ENCODE measurements at places on chromosomes 16 and 17. TPM values are rescaled to one million over a fixed set of nuclear protein-coding genes. Genes with fewer than 3 reads are reported as not detected.

GRCh38 chr17:34521955-34522354 is 57.4 kb upstream of the TMEM132E start:
- DNase-seq: no peak

GRCh38 chr17:49624896-49625295 is 49.2 kb downstream of the NXPH3 start:
- no peak for DNase-seq

DNA sequence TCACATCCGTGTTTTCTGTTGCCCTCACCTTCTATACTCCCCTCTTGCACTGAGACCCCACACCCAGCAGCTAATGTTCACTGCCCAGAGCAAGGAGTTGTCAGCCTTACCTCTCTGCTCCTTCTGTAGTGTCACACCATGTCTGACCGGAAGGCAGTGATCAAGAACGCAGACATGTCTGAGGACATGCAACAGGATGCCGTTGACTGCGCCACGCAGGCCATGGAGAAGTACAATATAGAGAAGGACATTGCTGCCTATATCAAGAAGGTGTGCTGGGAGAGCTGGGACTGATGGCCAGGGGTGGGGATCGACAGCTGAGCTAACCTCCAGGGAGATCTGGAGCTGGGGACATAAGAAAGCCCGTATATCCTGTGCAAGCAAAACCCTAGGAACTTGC is 3.7 kb downstream of the DYNLL2 start:
- no peak for DNase-seq

- no peak for DNase-seq
Observed at GRCh38 chr17:28154214-28154613, 111.7 kb downstream of the NLK start.

DNA sequence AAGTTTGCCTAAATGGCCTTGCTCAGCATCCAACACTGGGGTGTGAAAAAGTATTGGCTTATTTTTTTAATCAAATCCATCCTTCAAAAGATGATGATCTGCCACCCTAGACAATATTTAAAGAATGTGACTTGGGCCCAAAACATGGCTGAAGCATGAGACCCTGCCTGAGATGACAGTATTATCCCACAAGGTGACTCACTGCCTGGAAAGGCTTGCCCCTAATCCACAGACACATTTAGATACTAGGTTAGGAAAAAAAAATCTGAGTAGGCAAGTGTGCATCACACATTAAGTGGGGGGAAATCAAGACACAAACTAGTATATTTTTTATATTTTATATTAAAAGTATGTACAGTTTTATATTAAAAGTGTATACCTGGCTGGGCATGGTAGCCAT is 38.4 kb downstream of the TOM1L2 start:
- no peak for DNase-seq

- DNase-seq: no peak
Observed at GRCh38 chr17:61761827-61762226, 101.5 kb downstream of the BRIP1 start.

GRCh38 chr16:20940871-20941635 is 40.5 kb downstream of the LYRM1 start:
- DNase-seq: no peak

GRCh38 chr16:473046-474043 is 47.9 kb downstream of the RAB11FIP3 start:
- DNase-seq: no peak

DNA sequence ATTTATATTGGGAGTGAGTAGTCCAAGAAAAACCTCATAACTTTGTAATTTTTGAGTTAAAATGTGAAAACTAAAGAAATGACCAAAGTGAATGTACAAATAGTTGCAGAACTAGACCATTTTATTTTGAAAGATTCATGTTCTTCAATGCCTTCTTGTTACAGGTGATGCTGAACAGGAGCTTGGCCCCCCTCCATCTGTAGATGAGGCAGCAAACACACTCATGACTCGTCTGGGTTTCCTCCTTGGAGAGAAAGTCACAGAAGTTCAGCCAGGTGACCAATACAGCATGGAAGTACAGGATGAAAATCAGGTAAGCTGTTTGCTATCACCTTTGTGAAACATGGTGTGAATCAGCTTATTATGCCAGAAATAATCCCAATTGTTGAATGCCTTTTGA is 227.8 kb downstream of the TANC2 start:
- DNase-seq: no peak

DNA sequence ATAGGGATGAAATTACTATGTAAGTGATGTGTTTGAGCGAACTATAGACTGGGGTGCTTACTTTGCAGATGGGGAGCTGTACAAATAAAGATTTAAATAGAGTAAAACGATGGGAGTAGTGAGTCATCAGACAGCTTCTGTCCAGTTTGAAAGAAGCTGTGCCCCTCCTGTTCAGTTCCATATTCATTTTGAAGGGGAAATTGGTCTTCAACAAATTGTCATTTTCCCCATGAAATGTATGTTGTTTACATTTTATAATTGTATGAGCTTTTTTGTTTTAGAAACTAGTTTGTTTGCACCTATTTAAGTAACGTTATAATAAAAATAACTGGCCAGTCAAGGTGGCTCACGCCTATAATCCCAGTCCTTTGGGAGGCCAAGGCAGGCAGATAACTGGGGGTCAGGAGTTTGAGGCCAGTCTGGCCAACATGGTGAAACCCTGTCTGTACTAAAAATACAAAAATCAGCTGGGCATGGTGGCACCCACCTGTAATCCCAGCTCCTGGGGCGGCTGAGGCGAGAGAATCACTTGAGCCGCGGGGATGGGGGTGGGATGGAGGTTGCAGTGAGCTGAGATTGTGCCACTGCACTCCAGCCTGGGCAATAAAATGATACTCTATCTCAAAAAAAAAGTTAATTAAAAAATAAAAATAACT is 20.2 kb downstream of the SEC14L1 start:
- DNase-seq: no peak

DNA sequence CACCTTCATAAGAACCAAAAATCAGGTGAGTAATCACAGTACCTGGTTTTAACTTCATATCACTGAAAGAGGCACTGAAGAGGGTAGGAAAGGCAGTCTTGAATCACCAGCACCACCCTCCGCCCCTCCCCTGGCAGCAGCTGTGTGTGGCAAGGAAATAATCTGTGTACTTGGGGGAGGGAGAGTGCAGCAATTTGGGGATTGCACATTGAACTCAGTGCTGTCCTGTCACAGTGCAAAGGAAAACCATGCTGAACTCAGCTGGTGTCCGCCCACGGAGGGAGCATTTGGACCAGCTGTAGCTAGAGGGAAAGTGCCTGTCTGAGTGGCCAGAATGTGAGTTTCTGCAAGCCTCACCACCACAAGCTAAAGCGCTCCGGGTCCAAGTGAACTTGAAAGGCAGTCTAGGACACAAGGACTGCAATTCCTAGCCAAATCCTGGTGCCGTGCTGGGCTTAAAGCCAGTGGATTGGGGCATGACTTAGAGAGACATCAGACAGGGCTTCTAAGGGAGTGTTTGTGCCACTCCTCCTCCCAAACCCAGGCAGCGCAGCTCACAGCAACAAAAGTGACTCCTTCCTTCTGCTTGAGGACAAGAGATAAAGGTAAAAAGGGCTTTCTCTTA is 39.7 kb upstream of the ALDH3A1 start:
- no peak for DNase-seq

DNA sequence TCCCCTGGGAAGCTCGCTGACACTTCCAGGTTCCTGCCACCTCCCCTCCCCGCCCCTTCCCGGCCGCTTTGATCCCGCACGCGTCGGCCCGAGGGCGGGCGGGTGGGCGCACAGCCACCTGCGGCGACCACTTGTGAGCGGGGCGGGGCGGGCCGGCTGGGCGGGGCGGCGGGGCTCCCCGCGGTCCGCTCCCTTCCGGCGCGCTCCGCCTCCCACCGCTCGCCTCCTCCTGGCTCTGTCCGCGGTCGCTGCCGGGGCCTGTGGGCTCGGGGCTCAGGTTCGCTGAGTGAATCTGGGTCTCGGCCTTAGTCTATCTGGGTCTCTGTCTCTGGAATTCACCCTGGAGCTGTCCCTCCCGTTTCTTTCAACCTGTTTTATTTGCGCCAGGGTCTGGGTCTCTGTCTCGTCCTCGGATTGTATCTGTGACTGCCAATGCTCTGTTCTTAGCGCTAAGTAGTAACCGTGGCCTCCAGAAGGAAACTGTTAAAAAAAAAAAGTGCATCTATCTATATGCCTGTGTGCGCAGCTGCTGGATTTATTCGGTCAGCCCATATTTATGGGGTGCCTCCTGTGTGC is 2.7 kb upstream of the HES7 start:
- peak; percentile 56 for DNase-seq

DNA sequence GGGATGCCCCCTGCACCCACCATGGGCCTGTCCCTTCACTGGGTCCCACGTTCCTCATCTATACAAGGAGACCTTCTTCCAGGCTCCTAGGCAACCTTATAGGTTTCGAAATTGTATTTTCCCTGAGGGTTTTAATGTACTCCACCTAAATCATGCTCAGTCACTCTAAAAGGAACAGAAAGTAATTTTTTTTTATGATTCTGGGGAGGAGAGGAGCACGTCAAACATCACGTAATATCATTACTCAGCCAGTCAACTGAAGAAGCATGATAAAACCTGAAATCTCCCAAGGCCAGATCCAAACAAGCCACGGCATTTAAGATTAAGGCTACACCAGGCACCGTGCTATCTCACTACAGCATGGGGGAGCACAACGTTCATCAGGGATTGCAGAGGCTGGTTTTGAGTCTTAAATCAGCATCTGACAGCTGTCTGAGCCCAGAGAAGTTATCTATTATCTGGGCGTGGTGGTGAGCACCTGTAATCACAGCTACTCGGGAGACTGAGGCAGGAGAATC is 3.9 kb upstream of the TMEM114 start:
- no peak for DNase-seq

DNA sequence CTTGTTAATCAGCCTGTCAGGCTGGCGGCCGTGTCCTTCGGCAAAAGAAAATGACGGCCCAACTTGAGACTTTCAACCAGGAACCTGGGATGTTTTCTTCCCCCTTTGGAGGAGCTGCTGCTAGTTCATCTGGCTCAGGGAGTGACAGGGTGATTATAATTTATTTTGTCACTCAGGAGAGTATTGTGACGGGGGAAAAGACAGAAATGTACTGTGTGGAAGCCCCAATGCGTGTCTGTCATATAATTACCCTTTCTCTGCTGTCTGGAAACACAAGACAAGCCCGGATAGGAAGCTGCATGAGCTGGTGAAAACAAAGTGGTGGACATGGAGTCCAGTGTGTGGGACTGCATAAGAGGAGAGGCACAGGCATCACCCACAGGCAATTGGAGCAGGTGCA is 326.2 kb upstream of the HSBP1 start:
- no peak for DNase-seq

- peak; percentile 78 for DNase-seq
Observed at GRCh38 chr17:3827124-3827773, 18.8 kb downstream of the NCBP3 start.

- no peak for DNase-seq
Observed at GRCh38 chr17:2177235-2177811, 122.4 kb downstream of the HIC1 start.

DNA sequence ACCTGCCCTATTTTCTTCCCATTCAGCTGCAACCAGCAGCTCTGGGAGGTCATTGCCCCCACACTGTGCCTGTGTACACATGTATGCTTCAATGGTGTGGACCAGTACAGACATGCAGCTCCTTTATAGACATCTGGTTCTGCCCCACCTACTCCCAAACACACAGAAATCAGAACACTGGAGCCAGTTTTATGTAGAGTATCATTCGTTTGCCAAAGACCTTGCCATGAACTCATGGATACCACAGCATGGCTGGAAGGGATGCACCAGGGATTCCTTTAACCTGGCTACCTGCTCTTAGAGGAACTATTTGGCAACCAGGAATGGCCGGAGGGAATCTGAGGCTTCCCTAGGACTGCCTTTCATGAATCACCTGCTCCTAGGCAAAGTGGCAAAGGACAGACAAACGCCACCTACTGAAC is 60.4 kb downstream of the ZFHX3 start:
- DNase-seq: no peak

DNA sequence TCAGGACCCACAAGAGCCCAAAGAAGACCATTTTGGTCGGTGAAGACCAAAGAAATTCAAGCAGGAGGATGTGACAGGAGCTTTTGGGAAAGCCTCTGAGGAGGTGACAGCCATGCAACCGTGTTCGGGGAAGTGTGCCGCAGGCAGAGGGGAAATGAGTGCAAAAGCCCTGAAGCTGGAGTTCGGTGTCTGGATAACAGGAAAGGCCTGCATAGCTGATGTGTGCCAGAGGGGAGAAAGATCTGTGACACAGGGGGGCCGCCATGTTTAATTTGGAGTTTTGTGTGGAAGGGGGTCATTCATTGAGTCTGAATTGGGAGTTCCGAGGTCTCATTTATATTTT is 870 bp upstream of the ZC3H7A start:
- DNase-seq: peak; percentile 32

DNA sequence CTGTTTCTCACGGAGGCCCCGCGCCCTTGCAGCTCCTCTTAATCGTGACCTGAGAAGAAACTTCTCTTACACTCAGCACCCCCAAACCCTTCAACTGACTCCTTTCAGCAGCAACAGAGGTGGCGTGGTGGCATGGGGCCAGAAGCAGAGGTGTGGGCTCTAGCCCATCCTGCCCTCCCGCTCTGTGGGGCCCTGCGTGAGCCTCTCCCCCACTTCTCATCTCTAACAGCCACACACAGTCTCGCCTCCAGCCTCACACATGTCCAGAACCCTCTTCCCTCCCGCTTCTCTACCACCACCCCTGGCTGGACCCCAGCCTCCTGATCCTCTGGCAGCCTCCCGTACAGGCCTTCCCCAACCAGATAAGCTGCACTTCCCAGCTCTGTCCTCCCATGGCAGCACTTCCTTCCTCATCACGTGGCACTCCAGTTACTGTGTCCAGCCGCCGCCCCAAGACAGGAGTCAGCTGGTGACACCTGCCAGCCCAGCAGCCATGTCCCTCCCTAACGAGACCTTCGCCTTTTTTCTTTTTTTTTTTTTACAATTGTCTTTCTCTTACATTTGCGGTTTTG is 30.5 kb downstream of the NSMCE1 start:
- DNase-seq: no peak

DNA sequence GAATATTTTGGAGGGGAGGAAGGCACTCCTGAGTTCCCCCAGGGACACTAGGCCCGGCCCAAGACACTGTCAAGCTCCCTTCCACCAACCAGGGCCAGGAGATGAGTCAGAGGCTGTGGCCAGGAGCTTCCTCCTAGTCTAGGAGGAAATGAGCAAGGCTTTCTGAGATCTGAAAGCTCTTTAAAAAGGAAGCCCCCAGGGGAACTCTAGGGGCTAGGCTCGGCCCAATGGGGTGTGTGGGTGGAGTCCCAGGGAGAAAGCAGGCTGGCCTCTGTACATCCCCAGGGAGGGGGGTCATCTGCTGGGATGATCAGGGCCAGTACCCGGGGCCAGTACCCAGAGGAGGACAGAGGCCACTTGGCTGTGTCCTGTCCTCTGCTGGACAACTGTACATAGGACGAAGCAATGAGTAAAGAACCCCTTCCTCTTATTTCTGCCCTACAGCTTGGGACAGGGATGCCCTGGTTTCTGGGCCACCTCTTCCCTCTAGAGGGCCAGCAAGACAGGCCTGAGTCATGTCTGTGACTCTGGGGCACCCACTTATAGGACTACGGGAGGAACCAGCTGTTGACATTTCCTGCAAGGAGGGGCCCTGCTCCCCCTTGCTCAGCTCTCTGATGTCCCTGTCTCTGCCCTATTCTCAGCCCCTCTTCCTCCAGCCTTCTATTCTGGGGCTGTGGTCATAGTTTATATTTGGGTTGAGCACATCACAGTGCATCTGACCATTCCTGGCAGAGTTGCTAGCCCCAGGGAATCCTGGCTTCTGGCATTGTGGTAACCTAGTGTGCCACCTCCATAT is 2.7 kb downstream of the FHOD1 start:
- no peak for DNase-seq

The CIAO2B gene
- total RNA-seq: 7.6 TPM

The GPRC5B gene
- 27.7 TPM for total RNA-seq

The PRSS8 gene
- 75.5 TPM for total RNA-seq

The HSF5 gene
- total RNA-seq: not detected

Data from body of pancreas (tissue), 4 donors.